ENCODE measurements at places on chromosomes 1 and 21. TPM values are rescaled to one million over a fixed set of nuclear protein-coding genes. Genes with fewer than 3 reads are reported as not detected.

- H3K36me3 ChIP-seq, result no peaks in the 10 kb centered on the region
- no peaks in the 10 kb centered on the region for H3K27me3 ChIP-seq
- H3K4me1 ChIP-seq, result peaks cover 7% of the 10 kb centered on the region
- DNase-seq, result no peak
These were observed 34.5 kb downstream of the HMGB4 start for GRCh38 chr1:33898406-33898805.

DNA sequence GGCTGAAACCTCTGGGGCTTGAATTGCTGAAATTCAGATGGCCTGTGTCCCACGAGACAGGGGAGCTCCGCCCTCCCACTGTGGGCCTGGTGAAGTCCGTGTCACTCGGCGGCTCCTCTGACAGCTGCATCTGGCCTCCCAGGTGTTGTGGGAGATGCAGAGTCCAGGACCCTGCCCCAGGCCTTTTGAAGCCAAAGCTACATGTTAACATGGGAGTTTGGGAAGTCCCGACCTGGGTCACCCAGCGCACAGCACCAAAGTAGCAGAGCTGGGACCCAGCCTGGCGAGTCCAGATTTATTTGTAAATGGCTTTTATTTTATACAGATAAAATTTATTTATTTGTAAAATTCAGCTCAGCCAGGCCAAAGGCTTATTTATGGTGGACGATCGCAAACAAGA lies 28.9 kb downstream of the SLC37A1 start:
- no peaks in the 10 kb centered on the region for H3K36me3 ChIP-seq
- no peak for DNase-seq
- H3K27me3 ChIP-seq, result no peaks in the 10 kb centered on the region
- no peaks in the 10 kb centered on the region for H3K4me1 ChIP-seq

Gene FCGR3A
- 2.2 TPM for total RNA-seq

- H3K27me3 ChIP-seq, result no peaks in the 10 kb centered on the region
- H3K4me1 ChIP-seq, result no peaks in the 10 kb centered on the region
- no peaks in the 10 kb centered on the region for H3K36me3 ChIP-seq
- no peak overlapping the region for H3K27ac ChIP-seq
These were observed 404.7 kb downstream of the LMO4 start for GRCh38 chr1:87733386-87733785.

Gene OR2T33
- not detected for total RNA-seq

Gene FDPS
- 313 TPM for total RNA-seq

Data from hepatocyte (in vitro differentiated cells).